Dermis blood vessel endothelial cell (primary cell): ENCODE measurements at places on chromosomes 12 and 14. TPM values are rescaled to one million over a fixed set of nuclear protein-coding genes. Genes with fewer than 3 reads are reported as not detected.

Gene PRR4
- total RNA-seq, result 0.17 and 0.33 TPM in 2 replicates

Gene TBK1
- 44.1 and 50.6 TPM in 2 replicates for total RNA-seq

Gene NCAPD2
- total RNA-seq, result 28.2 and 102 TPM in 2 replicates

Gene EPYC
- total RNA-seq, result not detected in 2 replicates

Gene PZP
- 0.70 and 2.4 TPM in 2 replicates for total RNA-seq

DNA sequence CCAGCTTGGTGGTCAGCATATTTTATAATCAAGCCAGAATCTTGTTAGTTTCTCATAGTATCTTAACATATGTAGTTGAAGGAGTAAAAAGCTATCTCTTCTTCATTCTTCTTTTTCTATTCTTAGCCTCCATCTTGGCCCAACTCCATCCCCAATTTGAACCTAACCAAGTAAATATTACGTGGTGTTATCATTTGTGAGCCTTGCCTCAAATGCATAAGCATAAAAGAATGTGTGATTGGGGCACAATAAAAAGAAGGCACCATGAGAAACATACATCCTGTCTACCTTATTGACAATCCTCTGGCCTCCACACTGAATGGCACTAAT, 181.4 kb upstream of the BMP4 start:
- no peak for DNase-seq

Gene TAS2R14
- total RNA-seq, result 0.74 and 2.0 TPM in 2 replicates

- DNase-seq, result no peak
Measured at GRCh38 chr14:64324895-64325294, 30.7 kb upstream of the ESR2 start.

DNA sequence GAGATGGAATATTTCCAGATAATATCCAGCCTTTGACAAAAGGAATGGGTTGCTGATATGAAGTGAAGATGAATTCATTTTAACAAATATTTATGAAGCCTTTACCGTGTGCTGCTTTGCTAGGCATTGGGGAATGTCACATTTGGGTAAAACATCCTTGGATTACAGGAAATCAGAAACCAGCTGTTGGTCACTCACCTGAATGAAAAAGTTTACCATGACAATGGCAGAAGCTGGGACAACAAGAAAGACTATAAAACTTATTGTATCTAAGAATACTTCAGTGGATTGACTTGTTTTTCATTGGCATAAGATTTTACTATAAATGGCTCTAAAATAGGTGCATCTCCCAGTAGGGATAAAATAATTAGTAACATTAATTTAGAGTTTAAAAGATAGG, 19.7 kb downstream of the PPP4R4 start:
- no peak for DNase-seq
